ENCODE measurements at places on chromosomes 5 and 9. TPM values are rescaled to one million over a fixed set of nuclear protein-coding genes. Genes with fewer than 3 reads are reported as not detected.

The TGFBI gene
- 216 TPM for polyA plus RNA-seq

The ISCA1 gene
- polyA plus RNA-seq, result 73.9 TPM

The EGR1 gene
- 67.2 TPM for polyA plus RNA-seq

The FLT4 gene
- 25.1 TPM for polyA plus RNA-seq

The IFNA21 gene
- not detected for polyA plus RNA-seq

The SOX30 gene
- polyA plus RNA-seq, result 0.76 TPM

The SPATA31D4 gene
- not detected for polyA plus RNA-seq

Measured in left renal pelvis (tissue), 4 donors.